ENCODE measurements at places on chromosomes 1 and 21.

DNA sequence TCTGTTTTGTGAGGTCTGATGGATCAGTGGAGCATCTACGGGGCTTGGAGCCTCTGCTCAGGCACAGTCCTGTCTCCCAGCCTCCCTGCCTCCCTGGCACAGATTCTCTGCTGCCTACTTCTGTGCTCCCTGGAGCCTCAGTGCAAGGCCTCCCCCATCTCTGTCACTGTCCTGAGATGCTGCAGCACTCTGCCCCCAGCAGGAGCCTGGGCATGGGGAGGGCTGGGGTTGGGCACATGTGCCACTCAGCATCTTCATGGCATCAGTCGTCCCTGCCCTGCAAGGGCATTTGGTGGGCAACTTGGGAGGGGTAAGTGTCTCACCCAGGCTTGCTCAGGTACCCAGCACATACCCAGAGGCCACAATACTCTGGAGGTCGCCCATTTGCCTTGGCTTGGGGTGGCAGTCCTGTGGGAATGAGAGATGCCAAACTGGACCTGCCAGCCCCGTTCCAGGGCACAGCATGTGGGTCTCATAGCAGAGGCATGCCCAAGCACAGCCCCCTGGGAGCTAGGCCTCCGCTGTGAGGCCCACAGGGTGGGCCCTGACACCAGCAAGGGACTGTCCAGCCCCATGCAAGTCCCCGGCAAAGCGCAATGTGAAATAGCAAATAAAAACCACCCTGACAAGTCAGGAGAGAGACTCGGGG lies 28.7 kb downstream of the PADI3 start:
- no peak for DNase-seq

GRCh38 chr1:29713857-29714256 lies 477.5 kb downstream of the PTPRU start:
- no peak for DNase-seq

- no peak for DNase-seq
Observed at GRCh38 chr1:109905491-109905890, 5.2 kb upstream of the CSF1 start.

GRCh38 chr1:27469334-27469733 lies 20.6 kb downstream of the WASF2 start:
- no peak for DNase-seq

DNA sequence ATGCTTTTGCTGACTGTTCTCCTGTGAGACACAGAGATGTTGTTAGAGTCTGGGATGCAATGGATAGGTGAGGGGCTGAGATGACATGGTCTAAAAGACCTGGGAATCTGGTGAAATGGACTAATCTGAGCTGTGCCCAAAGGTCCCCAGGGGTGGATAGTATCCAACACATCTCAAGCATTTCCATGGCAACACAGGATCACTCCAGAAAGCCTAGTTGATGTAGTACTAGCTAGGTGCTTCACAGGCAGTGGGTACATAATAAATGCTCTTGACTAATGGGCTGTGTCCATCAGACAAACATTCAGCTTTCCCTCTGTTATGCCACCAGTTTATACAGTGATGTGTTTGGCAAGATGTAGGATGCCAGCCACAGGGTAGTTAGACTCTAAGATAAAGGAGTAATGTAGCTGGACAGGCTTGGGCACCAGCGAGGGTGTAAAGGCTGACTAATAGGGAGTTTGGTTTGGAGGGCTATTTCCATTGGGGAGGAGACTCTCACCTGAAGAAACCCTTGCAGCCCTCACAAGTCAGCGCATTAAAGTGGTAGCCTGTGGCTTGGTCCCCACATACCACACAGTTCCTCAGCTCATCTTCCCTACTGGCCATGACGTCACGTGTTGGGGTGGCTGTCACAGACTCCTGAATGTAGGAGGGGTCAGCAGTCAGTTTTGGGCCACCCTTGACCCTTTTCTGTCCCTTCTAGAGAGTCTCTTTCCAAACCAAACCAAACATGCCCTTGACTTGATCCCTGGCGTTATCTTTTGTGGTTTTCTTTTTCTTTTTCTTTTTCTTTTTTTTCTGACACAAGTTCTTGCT lies 1.8 kb downstream of the NR1I3 start:
- DNase-seq: no peak

GRCh38 chr1:22295856-22296255 lies 153.0 kb upstream of the WNT4 start:
- DNase-seq: no peak

GRCh38 chr1:170530972-170531757 lies 801 bp upstream of the GORAB start:
- no peak for DNase-seq

DNA sequence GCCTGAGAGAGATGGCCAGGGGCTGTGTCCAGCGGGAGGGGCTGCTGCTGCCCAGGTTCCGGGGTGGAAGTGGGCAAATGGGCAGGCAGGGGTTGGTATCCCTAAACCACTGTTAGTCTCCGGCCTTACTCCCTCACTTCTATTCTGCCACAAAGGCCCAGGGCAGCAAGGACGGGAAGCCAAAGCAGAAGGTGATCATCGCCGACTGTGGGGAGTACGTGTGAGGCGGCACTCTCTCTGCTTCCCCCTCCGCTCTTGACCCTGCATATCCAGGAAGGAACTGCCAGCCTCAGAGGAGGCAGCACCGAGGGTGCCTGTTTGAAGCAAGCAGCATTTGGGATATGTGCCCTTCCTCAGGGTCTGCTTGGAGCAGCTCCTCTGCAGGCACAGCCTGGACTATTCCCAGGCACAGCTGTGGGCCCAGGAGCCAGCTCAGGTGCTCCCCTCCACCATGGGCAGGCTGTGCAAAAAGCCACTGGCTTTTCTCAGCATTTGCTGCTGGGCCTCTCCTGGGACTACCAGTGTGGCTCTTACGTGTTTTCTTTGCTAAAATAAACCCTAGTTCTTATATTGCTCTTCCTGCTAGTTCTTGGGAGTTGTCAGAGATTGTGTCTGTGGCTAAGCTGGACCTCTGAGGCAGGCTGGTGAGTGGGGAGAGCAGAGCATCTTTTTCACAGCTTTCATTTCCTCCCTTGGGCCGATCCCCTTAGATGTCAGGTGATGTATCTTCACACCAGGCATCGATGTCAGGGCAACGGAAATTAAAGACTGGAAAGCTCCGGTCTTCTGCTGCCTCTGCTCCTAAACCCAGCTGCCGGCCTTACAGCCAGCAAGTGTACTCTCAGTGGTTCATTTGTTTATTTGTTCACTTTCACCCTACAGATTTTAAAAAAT lies 14.7 kb downstream of the PPIE start:
- DNase-seq: no peak

GRCh38 chr1:36653850-36654249 lies 171.1 kb upstream of the CSF3R start:
- DNase-seq: no peak

DNA sequence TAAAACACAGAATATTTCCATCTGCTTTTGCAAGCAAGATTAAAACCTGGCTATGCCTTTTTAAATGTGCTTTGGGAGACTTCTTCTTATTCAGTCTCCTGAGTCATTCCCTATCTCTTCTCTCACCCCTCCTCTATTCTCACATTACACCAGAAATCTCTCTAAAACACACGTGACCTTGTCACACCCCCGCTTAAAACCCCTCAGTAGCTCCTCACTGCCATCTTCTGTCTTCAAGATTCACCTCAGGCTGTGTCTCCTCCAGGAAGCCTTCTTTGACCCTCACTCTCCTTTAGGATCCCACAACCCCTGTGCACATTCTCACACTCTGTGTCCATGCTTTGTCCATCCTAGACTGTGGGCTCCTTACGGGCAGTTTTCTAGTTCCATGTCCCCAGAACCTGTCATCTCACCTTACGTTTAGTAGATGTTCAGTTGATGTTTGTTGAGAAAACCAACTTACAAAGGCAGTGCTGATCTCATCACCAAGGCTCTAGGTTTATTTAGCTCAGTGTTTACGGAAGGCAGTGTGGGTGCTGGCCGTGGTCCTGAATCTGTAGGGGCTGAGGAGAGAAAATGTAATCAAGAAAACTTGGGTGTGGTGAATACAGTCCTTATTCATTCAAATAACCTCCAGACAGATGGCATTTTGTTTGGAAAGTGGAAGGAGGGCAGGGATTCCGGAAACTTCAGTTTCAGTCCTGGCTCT lies 143.5 kb downstream of the DMRTA2 start:
- DNase-seq: no peak

DNA sequence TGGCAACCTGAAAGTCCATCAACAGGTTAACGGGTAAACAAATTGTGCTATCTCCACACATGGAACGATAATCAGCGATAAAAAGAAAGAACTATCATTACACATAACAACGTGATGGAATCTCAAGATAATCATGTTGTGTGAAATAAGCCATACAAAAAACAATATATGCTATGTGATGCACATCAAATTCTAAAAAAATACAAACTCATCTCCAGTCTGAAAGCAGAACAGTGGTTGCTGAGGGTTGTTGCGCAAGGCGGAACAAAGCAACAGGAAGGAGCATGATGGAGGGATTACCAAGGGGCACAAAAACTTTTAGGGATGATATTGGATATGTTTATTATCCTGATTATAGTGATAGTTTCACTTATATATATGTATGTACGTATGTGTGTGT lies 324.8 kb downstream of the VAV3 start:
- no peak for DNase-seq

- no peak for DNase-seq
Observed at GRCh38 chr1:55536545-55536865, 321.3 kb upstream of the USP24 start.

DNA sequence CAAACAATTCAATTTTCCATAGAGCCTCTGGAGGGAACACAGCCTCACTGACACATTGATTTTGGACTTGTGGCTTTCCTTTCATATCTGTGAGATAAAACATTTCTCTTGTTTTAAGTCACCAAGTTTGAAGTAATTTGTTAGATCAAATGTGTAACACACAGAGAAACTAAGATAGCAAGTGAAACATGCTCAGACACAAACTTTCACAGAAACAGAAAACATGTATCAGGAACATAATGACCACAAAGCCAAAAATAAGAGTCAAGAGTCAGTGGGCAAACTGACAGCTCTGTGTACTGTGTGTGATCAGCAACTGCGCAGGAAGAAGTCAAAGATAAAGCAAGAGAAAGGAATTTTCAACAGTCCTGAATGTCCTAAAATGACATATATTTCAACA lies 1237.5 kb downstream of the AMY1C start:
- DNase-seq: no peak

DNA sequence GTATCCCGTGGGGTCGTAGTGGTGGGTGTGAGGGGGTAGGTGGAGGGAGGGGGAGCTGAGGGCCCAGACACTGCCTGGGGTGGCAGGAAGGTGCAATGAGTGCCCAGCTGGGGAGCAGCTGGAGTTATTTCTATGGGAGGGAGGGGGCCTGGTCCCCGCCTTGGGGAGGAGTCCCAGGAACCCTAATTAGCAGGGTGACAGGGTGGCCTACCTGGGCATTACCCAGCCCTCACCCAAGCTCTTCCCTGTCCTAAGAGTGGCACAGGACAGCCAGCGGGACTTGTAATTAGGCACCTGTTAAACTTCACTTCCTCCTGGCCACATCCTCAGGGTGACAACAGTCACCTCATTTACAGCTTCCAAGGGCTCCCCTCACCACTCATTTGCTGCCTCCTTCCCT lies at the start of gene VSIG8:
VSIG8 (minus strand) TSS at position 101 of the 400 bp plus-strand sequence. CDS start 136 bp downstream, outside the sequence.
- no peak for DNase-seq

- DNase-seq: no peak
Observed at GRCh38 chr1:25568834-25569596, 25.6 kb downstream of the LDLRAP1 start.

- no peak for DNase-seq
Observed at GRCh38 chr1:115233598-115233997, 104.5 kb downstream of the NGF start.

GRCh38 chr1:195745189-195746010 lies 862.8 kb downstream of the KCNT2 start:
- DNase-seq: no peak

Data from NCI-H187 treated with DMSO at 0.1 percent for 48 hours (cell line).